Fibroblast of mammary gland (primary cell): ENCODE measurements at places on chromosomes 7 and 10.

DNA sequence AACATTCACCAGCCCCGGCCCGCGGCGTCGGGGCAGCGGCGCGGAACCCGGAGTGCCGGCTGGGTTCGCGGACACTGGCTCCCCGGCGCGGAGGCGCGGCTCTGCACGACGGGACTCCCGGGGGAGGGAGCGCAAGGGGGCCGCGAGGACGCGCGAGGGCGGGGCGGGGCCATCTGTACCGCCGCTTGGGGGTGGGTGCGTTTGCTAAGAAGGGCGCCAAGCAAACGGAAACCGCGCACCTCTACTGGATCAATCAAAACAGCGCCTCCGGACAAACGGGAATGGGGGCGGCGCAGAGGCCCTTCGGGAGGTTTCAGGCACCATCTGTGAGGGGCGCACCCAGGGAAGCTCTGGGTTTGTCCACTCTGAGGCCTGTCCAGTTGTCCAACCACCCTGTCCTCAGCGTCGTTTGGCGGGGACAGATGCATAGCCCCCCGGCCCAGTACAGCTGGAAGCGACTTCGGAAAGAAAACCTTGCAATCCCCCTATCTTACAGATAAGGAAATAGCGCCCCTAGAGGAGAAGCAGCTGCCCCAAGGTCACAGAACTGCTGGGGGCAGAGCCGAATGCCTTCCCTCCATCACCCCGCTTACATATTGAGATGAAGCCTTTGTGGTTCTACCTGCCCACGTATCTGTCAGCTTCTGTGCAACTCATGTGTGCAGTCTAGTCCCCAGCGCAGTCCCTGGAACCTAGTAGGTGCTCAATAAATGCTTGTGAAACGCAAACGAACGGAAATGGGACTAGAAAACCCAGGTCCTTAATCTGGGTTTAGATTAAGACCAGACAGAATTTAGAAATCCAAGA is 10.7 kb upstream of the SLIT1 start:
- DNase-seq: peak; percentile 54

- DNase-seq: no peak
Observed at GRCh38 chr10:48335788-48336187, 29.3 kb downstream of the MAPK8 start.

DNA sequence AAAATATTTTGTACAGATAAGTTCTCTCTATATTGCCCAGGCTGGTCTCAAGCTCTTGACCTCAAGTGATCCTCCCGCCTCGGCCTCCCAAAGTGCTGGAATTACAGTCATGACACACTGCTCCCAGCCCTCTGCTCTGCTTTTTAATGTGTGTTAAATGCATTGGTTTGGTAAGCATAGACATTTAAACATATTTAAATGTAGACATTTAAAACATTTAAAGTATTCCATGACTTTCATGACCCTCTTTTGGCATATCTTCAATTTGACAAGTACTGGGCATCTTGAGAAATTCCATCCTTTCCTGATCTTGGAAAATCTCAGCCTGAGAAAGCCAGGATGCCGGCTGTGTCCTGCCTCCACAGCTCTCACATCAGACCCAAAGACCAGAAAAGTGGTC is 5.2 kb upstream of the SAR1A start:
- DNase-seq: no peak

DNA sequence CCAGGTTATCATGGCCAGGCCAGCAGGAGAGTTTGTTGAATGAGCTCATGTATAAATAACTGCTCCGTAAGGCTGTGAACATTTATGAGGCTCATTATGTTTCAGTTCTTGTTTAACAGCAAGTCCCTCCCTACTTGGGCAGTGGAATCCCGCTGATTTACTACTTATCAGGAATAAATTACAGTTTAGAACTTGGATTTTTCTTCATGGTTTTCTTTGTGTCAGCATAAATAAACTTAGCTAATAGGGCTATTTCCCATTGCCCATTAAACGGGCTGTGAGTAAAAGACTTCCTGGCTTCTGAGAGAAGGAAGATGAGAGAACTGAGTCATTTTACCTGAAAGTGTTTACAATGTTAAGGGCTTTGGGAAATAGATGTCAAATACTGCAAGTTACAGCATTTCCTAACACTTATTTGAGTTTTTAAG is 701.6 kb upstream of the ANKRD30A start:
- no peak for DNase-seq

DNA sequence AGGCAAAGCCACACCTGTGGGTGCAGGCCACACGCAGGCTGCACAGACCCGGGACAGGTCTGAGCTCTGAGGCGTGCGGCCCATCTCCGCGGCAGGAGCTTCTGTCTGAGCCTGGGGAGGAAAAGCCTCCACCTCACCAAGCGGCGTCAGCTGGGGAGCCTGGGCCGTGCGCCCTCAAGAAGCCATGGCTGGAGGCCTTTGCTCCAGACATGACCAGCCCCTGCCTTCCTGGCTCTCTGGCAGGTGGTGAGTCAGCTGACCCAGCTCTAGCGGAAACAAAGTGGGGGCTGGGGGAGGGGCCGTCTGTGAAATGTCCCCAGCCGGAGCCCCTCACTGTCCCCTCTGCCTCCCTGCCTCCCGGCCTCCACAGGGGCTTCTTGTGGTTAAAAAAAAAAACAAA is 12.5 kb downstream of the GPER1 start:
- DNase-seq: no peak

- no peak for DNase-seq
Observed at GRCh38 chr10:86992456-86992855, 24.2 kb downstream of the ADIRF start.

GRCh38 chr10:71965623-71966022 is 1.4 kb downstream of the CHST3 start:
- no peak for DNase-seq

DNA sequence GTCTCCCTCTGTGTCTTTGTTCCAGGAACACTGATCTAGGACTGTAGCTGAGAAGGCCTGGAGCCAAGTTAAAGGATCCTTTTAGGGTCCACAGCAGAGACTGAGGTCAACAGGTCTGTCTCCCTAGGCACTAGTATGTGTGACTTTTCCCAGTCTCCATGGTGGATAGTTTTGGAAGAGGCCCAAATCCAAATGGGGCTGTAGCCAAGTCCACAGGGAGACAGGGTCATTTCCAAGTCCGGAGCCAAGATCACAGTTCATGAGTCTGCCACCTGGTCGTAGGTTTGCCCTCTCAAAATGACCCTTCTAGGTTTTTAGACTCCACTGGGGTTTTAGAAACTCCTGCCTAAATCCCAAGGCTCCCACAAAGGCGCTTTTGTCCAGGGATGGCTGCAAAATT is 16.8 kb downstream of the ZNF277 start:
- DNase-seq: no peak

GRCh38 chr10:95308389-95309302 is 17.8 kb upstream of the PDLIM1 start:
- DNase-seq: peak; percentile 98

DNA sequence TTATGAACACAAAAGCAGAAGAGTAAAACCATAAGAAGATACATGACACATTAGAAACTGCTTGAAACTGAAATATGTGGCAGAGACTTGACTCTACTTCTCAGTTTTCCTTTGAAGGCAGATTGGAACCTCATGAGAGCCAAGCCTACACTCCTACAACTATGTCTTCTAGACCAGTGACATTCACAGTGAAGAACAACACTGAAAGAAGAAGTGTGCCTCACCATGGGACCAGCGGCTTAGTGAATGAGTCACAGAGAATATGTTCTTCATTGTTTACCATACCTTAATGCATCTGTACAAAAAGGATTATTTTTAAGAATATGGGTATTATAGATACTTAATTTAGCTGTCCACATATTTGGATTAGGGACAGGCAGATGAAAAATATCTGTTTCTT is 248.3 kb downstream of the CDC14C start:
- DNase-seq: no peak

GRCh38 chr10:27618906-27619305 is 114.8 kb downstream of the RAB18 start:
- no peak for DNase-seq

GRCh38 chr7:22166928-22167327 is 190.0 kb downstream of the RAPGEF5 start:
- DNase-seq: no peak
